Stimulated activated CD8-positive, alpha-beta memory T cell treated with anti-CD3 and anti-CD28 coated beads, Interleukin-7, amount 100 ng/mL, for 24 hours (primary cell): ENCODE measurements at places on chromosomes 1 and 21.

DNA sequence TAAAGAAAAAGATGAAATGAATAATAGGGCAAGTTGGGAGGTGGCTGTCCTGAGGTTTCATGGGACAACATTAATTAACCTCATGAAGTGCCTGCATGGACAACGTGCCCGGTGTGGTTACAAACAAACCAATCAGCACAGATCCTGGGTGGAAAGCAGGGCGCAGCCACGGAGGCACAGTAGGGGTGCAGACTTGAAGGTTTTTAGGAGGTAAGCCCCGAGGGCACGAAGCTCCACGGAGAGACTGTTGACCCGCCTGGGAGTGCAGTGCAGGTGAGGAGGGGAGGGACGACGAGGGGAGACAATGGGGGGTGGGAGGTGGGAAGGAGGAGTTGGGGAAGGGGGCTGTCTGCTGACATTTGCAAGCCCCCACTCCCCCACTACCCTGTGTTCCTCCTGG lies 2.3 kb upstream of the RIPK4 start:
- no peak for DNase-seq

DNA sequence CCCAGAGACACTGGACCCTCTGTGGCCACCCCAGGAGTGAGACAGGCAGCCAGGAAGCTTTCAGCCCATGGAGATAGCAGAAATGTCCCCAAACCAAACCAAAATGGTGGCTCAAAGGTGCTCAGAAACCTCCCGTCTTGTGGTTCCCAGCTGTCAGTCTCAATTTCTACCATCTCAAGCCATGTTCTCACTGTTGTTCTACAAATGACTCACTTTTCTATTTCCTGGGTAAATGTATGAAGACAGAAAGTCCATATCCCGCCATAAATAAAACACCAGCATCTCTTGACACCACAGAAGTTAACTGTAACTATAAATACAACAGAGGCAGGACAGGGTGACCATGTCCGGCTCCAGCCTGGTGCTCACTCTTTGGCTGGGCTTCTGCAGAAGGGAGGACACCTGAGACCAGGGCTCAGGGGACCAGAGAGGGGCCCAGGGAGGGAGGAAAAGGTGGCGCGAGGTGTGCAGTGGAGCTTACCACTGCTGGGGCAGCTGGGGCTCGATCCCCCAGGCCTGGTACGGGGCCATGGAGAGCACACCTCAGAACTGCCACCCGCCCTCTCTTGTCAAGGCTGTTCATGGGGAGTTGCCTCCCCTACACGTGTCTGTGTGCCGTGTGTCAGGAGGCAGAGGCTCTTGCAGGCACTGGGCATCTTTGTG lies 43.6 kb downstream of the EPHB2 start:
- DNase-seq, result no peak

GRCh38 chr21:38478782-38479181 lies 19.5 kb downstream of the ERG start:
- DNase-seq, result no peak

GRCh38 chr1:44405798-44406736 lies 1.0 kb downstream of the RNF220 start:
- DNase-seq, result no peak

- no peak for DNase-seq
Measured at GRCh38 chr1:6625584-6626149, 999 bp downstream of the THAP3 start.

DNA sequence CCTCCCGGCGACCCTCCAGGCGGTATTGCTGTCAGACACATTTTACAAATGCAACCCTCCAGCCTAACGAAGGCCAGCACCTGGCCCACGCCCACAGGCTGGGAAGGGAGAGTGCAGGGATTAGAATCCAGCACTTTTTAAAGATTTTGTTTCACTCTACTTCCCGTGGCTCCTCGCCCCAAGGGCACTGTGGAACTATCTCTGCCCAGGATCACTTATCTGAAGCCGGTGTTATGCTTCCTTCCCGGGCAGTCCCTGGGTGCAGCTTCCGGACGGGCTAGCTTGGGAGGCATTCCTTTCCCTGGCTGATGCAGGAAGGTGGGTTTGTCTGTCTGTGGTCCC lies 35.8 kb downstream of the CCN1 start:
- no peak for DNase-seq

DNA sequence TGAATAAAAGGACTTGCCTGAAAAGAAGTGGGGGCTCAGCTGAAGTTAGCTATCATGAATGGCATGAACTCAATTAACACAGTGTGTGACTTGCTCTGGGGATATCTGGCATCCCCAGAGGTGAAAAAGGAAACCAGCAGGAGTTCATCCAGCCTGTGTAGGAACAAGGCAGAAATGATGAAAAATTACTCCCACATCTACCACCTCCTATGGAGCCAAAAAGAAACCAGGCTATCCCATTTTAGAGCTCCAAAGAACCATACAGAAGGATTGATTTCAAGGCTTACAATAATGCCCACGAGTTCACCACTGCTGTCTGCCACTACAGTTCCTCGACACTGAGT lies 25.3 kb downstream of the TP53BP2 start:
- DNase-seq, result no peak

- DNase-seq, result no peak
Measured at GRCh38 chr1:55786396-55786795, 571.2 kb upstream of the USP24 start.

GRCh38 chr1:87131809-87132283 lies 196.8 kb upstream of the LMO4 start:
- peak; percentile 61 for DNase-seq

- no peak for DNase-seq
Measured at GRCh38 chr1:2360588-2361364, 30.6 kb downstream of the MORN1 start.

- no peak for DNase-seq
Measured at GRCh38 chr1:10948463-10948775, 64.0 kb upstream of the TARDBP start.

- no peak for DNase-seq
Measured at GRCh38 chr1:53981220-53981619, 35.1 kb downstream of the LRRC42 start.

- DNase-seq, result no peak
Measured at GRCh38 chr1:152143150-152143887, 15.7 kb downstream of the RPTN start.

- no peak for DNase-seq
Measured at GRCh38 chr21:42798106-42798505, 81.2 kb downstream of the WDR4 start.

- DNase-seq, result no peak
Measured at GRCh38 chr1:114902343-114902742, 47.7 kb downstream of the SYCP1 start.

DNA sequence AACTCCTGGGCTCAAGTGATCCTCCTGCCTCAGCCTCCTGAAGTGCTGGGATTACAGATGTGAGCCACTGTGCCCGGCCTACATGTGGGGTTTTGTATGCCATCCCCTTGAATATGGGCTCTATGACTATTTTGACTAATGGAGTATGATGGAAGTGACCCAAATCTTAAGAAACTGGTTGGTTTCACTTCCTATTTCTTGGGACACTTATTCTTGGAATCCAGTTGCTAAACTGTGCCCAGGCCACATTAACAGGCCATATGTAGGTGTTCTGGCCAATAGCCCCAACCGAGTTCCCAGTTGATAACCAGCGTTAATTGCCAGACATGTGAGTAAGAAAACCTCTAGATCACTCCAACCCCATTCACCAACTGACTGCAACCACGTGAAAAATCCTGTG lies 36.3 kb upstream of the CLIC4 start:
- no peak for DNase-seq

DNA sequence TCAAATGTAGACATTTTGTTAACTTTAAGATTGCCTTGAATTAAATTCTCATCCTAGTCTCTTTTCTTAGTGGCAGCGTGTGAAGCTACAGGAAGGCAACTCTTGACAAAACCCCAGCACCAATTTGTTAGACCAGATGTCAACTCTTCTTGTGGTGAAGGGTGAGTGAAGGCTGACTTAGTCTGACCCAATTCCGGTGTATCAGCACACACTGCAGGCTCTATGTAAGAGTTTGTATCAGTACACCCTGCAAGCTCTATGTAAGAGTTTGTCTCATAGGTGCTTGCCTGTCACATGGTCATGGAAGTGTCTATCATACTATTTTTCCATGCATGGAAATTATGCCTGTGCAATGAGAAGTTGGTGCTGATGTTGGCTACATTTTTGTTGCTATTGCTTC lies 16.8 kb downstream of the CR2 start:
- DNase-seq, result no peak

DNA sequence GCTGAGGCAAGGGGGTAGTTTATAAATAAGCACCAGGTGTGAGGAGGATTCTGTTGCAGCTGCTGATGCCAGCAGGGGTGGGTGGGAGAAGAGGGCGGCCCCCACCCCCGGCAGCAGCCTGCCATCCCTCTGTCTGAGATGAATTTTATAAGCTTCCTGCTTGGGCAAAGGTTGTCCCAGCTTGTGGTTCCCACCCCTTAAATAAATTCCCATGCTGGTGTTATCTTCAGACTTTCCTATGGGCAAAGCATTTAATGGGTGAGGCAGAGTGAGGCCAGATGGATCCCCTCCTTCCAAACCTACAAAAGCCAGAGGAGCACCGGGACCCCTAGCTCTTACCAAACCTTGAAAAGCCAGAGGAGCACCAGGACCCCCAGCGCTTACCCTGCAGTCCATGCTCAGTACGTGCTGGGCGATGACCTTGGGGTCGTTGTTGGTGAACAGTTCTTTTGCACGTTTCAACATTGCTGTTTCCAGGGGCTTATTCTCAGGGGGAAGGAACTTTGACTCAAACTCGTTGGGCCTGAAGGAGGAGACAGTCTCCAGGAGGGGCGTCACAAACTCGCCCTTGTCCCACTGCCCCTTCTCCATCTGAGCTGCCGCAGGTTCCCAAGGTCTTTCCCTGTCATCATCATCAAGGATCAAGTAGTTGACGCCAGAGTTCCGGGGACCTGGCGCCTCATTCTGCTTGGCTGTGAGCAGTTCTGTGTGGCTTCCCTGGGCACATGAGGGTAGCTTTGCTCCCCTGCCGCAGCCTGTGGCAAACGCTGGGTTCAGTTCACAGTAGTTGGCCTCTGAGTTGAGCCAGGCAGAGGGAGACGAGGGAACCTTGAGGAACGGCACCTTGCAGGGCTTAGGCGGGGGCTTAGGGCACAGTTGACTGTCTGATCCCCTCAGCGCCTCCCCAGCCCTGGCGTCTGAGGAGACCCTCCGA lies 99.5 kb downstream of the BCAR3 start:
- no peak for DNase-seq

DNA sequence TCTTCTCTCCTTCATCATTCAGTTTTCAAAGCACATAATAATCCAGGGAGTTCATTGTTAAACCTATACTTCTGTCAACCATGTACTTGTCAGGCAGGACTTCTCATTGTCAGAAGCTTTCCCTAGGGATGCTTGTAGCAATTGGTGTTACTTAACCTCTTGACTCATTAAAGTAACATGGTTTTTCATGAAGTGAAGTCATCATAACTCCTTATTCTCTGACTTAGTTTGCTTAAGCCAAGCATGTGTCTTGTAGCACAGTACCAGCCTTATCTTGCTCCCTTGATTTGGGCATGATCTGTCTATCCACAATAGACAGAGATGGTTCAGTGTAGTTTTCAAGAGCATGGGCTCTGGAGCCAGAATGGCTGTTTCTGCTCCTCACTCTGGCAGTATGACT lies 45.3 kb downstream of the LRIG2 start:
- DNase-seq, result no peak

GRCh38 chr21:46077674-46078101 lies 20.2 kb upstream of the COL6A2 start:
- DNase-seq, result no peak

- DNase-seq, result no peak
Measured at GRCh38 chr1:168295411-168296114, 14.9 kb downstream of the TBX19 start.

DNA sequence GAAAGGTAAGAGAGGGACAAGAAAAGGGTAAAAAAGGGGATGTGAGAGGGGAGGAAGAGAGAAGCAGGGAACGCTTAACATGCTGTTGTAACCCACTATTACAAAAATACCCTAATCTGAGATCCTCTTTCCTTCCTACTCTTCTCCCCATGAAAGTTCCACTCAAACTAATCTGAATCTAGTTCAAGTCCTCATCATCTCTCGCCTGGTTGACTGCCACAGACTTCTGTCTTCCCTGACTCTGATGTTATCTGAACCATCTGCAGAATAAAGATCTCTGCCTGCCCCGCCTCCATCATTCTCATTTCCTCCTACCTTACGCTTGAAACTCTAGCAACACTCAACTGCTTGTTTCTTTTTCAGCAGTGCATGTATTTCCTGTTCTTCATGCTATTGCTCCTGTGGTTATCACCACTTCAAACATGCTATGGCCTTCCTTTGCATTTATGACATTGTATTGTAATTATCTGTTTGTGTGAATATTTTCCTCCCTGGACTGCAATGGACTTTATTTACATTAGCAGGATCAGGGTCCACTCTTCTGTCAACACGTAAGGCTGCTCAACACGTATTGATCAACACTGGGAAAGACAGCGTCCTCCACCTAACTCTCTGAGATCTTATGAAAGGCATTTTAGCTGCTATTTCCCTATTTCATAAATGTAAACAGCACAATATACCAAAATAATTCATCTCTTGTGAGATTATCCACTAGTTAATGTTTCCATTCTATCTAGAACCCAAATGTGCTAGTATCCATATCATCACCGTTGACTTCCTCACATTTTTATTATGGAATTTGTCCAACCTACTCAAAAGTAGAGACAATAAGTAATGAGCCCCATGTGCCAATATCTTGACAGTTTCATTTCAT lies 215.5 kb upstream of the USP25 start:
- DNase-seq, result peak; percentile 12
